ENCODE measurements at places on chromosomes 13 and 19. TPM values are rescaled to one million over a fixed set of nuclear protein-coding genes. Genes with fewer than 3 reads are reported as not detected.
A peak's percentile ranks its signal among the peaks of the same experiment; 100 is the strongest.

Gene METTL21C
- not detected for total RNA-seq

Gene SOX1
- not detected for total RNA-seq

Gene PSG3
- not detected for total RNA-seq

Gene ZNF284
- total RNA-seq = 4.2 TPM

GRCh38 chr19:16134510-16134909, 9.0 kb upstream of the HSH2D start:
- no peak for DNase-seq

- no peak for DNase-seq
Measured at GRCh38 chr13:90070362-90070761, 1277.1 kb upstream of the MIR17HG start.

DNA sequence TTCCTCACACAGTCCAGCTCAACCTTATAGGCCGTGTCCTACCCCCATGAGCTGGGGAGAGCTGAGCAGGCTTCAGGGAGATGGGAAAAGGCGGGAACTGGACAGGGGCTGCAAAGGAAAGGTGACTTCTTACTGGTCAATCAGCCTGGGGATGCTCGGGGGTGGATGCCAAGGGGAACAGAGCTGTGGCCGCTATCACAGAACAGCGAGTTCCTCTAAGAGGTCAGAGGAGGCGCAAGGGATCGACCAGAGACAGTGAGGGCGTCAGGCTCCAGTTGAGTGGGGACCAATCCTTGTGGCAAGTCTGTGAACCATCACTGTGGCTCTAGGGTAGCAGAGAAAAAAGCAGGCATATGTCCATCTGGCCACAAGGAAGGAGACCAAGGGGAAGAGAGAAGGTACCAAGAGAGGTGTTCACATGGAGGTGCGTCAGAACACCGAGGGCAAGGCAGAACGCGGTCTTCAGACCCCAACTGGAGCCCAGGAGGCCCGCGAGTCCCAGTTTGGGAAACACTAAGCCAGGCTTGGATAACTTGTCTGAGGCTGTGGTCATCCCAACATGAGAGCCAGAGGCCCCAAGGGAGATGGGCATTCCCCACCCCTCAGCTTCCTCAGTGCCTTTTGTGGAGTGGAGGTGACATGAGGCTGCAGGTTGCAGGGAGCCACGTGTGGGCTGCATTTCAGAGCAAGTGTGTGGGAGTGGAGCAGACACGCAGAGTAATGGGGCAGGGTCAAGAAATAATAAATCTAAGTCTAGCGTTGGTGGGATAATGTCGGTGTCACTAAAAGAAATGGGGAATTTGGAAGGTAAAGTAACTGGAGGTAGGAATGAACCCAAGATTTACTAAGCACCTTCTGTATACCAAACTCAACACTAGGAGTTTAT, 3.9 kb downstream of the F10 start:
- DNase-seq = peak; percentile 27

DNA sequence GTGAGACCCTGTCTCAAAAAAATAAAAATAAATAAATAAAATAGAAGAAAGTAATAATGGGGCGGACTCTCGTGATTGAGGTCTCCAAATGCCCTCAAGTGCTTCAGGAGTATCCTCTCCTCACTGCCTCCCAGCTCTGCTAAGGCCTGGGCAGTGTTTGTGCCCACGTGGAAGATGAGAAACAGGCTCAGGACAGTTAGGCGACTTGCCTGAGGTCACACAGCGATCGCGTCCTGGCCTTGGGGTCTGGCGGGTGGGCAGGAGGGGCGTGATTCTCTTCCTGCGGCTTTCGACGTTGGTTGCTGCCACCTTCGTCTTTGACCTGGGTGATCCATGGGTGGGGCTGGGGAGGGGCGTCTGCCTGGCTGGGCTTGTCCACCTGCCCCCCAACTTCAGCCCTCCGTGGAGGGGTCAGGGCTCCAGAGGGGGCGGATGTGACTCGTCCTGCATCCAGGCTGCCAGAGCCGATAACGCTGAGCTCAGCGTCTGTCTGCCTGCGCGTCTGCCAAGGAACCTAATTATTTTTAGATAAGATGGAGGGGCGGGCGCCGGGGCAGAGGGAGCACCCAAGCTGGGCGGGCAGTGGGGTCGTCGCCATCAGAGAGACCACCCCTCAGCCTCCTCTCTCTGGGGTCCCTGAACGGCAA, 56.9 kb downstream of the NFIC start:
- no peak for DNase-seq

GRCh38 chr13:68927387-68928026, 1180.1 kb upstream of the ATXN8OS start:
- DNase-seq = no peak

DNA sequence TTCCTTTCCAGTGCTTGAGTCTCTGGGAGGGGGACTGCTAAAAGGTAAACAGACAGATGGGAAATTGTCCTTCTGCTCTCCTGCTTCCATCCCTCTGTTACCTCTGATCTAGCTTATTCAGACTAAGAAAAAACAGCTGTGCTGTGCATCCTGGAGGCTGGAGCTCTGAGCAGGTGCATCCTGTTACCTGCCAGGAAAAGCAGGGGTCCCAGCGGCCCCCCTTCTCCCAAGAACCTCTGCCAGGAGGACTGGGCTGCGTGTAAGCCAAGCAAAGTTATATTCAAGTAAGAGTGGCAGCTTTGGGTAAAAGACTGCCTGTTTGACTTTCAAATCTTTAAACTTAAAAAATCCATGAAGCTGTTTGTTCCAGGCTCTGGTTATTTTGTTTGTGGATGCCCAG, 75.1 kb downstream of the C13orf42 start:
- DNase-seq = no peak

DNA sequence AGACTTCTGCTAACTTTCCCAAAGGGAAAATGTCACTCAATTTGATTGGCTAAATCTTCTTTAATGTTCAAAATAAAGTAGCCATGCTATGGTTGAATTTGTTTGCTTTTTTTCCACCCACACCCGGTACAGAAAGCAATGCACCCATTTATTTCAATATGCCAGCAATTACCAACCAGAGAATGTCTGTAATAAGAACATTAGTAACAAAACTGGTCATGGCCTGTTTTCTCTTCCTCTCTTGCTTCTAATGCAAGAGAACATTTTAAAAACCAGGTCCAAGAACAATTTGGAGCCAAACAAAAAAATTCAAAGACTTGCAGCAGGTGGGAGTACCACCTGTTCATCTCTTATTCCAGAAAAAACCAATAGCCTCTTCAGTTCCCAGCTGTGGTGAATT, 1108.8 kb upstream of the PCDH20 start:
- DNase-seq = no peak

GRCh38 chr19:46783670-46784069, 4.7 kb downstream of the SLC1A5 start:
- no peak for DNase-seq

- no peak for DNase-seq
Measured at GRCh38 chr19:30711296-30711695, 339.1 kb downstream of the ZNF536 start.

GRCh38 chr13:102901615-102902305, 55.9 kb downstream of the ERCC5 start:
- no peak for DNase-seq

Measured in breast epithelium (tissue), 4 donors.